ENCODE measurements at places on chromosomes 12 and 14.

DNA sequence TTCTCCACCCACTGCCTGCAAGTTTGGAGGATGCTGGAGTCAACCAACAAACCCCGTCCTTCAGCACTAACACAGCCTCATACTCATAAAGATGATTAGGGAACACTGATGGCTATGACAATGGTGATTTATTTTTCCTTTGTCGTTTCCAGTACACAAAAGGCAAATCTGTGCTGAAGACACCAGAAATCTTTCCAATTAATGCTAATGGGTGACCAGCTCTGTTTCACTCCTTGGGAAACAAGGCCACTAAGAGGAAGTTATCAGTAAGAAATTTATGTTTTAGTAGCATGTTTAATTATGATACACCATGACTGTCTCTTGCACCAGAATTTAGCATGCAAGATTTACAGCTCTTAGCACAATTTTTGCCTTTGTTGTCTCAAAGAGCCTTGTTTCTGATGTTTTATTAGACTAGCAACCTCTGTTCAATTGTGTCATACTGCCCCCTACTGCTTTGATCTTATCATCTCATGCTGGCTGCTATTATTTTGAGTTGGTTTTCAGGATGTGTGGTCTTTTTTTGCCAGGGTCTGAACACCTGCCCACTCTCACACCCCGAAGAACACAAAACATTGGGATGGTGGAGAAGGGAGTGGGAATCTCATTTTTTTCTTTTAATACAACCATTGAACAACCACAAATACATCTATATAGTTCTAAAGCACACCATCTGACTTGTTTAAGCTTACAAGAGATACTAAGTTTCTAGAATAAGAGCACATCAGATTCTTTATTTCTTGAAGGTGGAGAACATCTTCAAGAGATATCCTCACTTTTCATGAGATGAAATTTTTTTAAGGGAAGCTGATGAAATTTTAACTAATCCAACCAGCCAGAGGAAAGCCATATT, 160.9 kb downstream of the SPTSSA start:
- DNase-seq, result no peak

- no peak for DNase-seq
These were observed 128.1 kb downstream of the RIMBP2 start for GRCh38 chr12:130587966-130588365.

DNA sequence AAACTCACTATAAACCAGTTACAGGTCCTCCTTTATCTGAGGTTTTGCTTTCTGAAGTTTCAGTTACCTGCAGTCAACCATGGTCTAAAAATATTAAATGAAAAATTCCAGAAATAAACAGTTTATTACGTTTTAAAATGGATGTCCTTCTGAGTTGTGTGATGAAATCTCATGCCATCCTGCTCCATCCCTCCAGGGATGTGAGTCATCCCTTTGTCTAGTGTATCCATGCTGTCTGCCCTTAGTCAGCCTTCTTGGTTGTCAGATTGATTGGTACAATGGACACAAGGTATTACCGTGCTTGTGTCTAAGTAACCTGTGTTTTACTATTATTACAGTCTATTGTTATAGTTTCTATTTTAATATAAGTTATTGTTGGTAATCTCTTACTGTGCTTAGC, 328.3 kb downstream of the APAF1 start:
- no peak for DNase-seq

- DNase-seq, result no peak
These were observed 1.5 kb downstream of the OR4E1 start for GRCh38 chr14:21672116-21672515.

DNA sequence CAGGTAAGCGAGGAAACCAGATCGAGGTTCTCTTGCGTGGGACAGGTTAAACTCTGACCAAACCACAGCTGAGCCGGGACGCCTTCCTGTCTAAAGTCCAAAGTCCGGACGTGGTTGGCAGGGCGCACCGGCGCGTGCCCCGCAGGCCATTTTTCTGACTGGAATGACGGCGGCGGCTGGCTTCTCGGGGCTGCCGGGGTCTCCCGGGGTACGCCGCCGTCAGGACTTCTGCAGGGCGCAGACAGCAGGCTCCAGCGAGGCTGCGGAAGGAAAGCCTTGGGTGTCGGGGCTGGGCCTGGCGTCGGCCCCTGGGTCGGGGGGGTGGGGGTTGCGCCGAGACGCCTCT, 32.8 kb downstream of the MIA2 start:
- no peak for DNase-seq

GRCh38 chr14:100078997-100079725, 13.9 kb downstream of the EVL start:
- peak; percentile 65 for DNase-seq

GRCh38 chr12:3790642-3791041, 37.7 kb upstream of the CRACR2A start:
- no peak for DNase-seq

GRCh38 chr12:48031135-48031960, 27.1 kb upstream of the COL2A1 start:
- no peak for DNase-seq

- DNase-seq, result peak; percentile 84
These were observed 75.7 kb downstream of the MYRFL start for GRCh38 chr12:69900720-69901131.

GRCh38 chr14:95396221-95396620, 76.5 kb upstream of the CLMN start:
- DNase-seq, result no peak

- DNase-seq, result no peak
These were observed 2.4 kb upstream of the KRT8 start for GRCh38 chr12:52907092-52907810.

GRCh38 chr12:20342111-20342510, 26.2 kb upstream of the PDE3A start:
- no peak for DNase-seq

GRCh38 chr12:52602552-52602951, 1.3 kb upstream of the KRT72 start:
- DNase-seq, result peak; percentile 48

DNA sequence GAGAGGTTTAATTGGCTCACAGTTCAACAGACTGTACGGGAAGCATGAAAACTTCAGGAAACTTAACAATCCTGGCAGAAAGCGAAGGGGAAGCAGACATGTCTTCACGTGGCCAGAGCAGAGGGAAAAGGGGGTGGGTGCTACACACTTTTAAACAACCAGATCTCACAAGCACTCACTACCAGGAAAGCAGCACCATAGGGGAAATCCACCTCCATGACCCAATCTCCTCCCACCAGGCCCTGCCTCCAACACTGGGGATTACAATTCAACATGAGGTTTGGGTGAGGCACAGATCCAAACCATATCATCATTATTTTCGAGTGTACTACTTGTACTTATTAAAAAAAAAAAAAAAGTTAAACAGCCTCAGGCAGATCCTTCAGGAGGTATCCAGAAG, 29.9 kb downstream of the RXYLT1 start:
- no peak for DNase-seq

GRCh38 chr14:103488071-103488470, 34.6 kb downstream of the CKB start:
- DNase-seq, result no peak

- DNase-seq, result no peak
These were observed 250.0 kb downstream of the GLT1D1 start for GRCh38 chr12:129103231-129103630.

- DNase-seq, result no peak
These were observed 1.6 kb upstream of the ACOT6 start for GRCh38 chr14:73610687-73611086.

- no peak for DNase-seq
These were observed 8.6 kb downstream of the SPRYD4 start for GRCh38 chr12:56476972-56477432.

DNA sequence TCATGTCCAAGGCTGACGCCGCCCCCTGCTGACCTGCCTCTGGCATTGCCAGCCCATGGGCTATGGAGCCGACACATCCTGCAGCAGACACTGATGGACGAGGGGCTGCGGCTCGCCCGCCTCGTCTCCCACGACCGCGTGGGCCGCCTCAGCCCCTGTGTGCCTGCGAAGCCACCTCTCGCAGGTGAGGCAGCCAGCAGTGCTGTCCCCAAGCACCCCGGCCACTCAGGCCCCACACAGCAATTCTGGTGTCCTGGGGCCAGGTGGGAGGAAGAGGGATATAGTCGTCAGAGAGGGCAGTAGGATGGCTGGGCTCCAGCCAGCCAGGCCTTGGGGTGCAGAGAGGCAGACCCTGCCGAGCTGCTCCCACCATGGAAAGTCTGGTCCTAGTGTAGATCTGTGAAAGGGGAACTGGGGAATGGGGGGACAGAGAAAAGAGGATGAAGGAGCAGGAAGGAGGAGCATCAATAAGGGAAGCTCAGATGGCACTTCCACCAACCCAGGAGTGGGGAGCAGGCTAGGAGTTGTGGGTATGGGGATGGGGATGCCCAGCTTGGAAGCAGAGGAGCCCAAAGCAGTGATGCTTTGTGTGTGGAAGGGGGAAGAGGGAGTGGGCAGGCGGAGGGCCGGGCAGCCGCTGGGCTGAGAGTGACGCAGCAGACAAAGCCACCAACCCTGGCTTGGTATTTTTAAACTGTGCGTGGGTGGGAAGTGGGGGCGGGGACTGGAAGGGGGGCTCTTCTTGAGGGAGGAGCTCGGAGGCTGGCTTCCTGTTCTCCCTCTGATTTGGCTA, 4.7 kb downstream of the NAB2 start:
- no peak for DNase-seq

- DNase-seq, result no peak
These were observed 16.0 kb upstream of the ZNF410 start for GRCh38 chr14:73870525-73871235.

DNA sequence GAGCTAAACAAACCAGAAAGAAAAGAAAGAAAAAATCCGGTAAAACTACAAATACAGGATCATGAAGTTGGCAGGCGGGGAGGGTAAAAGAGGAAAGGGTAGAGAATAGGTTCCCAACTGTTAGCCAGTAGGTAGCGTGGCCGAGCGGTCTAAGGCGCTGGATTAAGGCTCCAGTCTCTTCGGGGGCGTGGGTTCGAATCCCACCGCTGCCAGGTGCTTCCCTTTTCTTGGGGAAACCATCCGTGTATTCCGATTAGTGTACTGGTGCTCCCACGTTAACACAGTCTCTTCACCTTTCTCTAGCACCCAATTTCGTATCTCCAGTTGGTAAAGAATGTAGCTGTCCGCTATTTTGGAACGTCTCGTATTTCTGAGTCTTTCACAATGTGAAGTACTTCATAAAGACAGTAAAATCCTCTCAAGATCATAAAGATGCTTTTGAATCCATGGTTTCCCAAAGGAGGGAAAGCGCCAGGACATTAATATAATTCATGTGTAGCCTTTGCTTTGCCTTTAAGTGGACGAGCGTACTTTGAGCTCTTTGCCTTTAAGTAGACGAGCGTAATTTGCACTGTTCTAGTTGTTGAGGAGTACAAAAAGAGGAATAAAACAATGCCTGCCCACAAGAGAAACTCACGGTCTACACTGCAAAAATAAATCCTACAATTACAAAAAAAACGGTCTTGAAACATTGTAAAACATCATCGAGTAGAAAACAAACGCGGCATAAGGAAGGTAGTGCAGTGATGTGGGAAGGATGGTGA, 19.0 kb upstream of the RNASE12 start:
- DNase-seq, result peak; percentile 84

- DNase-seq, result no peak
These were observed 67.6 kb downstream of the ARF6 start for GRCh38 chr14:49960453-49960852.

All from left forelimb (tissue), 1 donor.